ENCODE measurements at places on chromosomes 11 and 22.

- DNase-seq: no peak
These were observed 42.2 kb downstream of the USP28 start for GRCh38 chr11:113833151-113833550.

- DNase-seq: peak; percentile 10
These were observed 25.6 kb downstream of the OR2AG2 start for GRCh38 chr11:6746086-6746618.

DNA sequence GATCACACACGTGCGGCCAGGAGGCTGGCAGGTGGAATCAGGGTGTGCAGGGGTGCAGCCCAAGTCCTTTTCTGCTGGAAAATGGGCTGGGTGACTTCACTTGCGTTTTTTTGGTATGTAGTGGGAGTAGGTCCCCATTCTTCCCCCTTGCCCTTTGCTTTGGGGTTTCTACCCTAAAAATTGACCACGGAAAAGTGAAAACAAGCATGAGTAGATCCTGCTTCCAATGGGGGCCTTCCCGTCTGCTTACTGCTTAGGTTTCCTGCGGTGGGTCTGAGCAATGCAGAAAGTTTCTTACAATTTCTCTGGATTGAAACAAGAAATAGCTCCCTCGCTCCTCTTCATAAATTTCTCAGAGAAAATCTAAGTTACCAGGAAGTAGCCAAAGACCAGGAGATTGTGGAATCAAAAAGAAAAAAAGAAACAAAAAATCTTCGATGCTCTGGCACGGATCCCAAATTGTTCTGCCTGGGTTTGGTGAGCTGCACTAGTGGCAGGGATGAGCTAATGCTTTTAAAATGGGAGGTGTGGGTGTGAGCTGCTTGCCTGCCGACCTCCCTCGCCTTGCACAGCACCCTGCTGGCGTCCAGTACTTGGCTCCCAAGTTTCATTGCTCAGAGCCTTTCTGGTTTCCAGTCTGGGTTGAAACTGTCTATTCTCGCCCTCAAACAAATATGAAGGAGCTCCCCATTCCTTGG is 2.4 kb downstream of the TIMP3 start:
- DNase-seq: peak; percentile 56

DNA sequence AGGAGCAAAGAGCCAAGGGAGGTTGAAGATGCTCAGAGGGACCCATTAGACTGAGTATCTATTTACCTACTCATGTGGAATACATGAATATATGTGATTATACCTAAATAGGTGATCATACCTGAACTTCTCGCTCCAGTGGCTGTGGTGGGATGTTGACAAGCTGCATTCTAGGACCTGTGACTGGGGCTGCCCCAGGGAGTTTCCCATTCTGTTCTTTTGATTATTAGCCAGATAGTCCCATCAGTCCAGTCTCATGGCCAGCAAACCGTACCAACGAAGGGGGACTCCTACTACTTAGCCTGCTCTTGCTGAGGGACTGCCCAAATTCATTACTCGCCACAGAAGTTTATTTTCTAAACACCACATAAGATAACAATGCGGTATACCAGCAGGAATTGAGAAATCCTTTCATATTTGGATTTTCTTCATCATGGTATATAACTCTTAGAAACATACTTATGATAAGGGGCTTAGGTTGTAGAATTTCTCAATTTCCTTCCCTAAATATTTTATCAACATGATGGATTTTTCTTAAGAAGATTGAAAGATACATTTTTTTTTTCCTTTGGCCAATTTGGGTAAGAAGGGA is 273.9 kb downstream of the NTM start:
- no peak for DNase-seq

- no peak for DNase-seq
These were observed 47.0 kb downstream of the SBF2 start for GRCh38 chr11:10247011-10247410.

DNA sequence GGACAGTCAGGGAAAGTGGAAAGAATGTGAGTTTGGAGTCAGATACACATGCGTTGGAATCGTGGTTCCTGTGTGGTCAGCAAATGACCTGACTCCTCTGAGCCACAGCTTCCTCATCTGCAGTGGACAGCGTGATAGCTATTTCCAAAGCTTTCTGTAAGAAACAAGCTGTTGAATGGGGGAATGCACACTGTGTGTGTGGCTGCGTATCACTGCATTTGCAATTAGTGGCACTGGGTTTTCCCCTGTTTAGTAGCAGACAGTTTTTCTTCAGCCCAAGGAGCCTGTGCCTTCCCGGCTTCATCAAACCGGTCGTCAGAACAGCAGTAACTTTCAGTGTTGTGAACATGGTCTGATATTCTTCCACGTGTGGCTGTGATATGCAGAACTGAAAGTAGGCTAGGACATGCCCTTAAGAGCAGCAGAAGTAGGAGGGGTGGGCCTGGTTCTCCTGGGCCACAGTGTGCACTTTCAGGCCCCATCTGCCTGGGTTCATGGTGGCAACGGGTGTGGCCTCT is 121.5 kb downstream of the RRAS2 start:
- DNase-seq: no peak

DNA sequence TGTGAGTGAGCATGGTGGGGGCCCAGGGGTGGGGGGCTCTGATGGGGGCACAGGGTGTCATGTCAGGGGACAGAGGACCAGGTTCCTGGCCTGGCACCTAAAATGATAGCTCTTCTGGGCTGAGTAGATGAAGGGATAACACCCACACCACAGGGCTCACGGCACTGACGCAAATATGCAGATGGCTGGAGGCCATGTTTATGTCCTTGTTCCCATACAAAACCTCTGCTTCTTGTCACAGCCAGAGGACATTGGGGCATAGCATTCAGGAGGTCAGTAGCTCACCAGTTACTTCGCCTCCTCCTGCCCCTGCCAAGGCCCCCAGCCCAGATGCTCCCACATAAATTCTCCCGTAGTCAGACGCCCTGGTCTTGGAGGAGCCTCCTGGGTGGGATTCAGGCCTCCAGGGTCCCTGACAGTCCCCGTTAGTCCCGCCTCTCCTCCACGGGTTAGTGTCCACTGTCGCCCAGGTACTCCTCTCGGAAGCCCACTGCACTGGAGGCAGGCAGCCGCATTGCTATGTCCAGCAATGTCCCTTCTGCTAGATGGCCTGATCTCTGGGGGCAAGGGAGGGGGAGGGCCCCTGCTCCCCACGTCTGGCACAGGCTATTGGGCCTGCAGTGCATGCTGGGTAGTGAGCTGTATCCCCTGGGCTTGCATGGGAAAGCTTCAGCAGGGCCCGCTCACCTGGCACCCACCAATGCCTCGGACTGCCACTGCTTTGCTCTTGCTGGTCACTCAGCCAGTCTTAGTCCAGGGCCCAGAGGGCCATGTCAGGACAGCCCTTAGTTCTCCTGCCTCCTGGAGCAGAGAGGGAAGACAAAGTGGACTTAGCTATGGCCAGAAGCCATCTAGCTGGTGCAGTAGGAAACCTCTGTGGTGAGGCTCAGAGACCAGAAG is 75.6 kb upstream of the MYOD1 start:
- DNase-seq: peak; percentile 3

GRCh38 chr11:110293389-110293788 is 3.0 kb downstream of the RDX start:
- DNase-seq: no peak

DNA sequence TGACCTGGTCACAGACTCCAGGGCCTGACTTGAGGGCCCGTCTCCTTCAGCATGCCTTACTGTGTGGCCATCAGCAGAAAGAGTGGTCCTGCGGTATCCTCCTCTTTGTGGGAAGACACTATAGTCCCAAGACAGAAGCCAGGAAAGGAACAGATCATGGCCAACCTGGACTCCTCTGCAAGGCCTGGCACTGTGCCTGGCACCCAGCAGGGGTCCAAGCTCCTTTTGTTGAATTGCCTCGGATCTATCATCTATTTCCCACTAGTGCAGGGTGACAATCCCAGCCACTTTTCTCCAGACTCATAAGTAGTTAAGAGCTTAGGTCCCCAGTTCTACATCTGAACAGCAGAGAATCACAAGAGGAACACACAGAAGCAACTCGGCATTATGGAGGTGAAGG is 27.0 kb downstream of the DSCAML1 start:
- DNase-seq: no peak

- peak; percentile 18 for DNase-seq
These were observed 533 bp downstream of the SERGEF start for GRCh38 chr11:18012122-18012905.

GRCh38 chr11:131827430-131827829 is 457.0 kb downstream of the NTM start:
- no peak for DNase-seq

DNA sequence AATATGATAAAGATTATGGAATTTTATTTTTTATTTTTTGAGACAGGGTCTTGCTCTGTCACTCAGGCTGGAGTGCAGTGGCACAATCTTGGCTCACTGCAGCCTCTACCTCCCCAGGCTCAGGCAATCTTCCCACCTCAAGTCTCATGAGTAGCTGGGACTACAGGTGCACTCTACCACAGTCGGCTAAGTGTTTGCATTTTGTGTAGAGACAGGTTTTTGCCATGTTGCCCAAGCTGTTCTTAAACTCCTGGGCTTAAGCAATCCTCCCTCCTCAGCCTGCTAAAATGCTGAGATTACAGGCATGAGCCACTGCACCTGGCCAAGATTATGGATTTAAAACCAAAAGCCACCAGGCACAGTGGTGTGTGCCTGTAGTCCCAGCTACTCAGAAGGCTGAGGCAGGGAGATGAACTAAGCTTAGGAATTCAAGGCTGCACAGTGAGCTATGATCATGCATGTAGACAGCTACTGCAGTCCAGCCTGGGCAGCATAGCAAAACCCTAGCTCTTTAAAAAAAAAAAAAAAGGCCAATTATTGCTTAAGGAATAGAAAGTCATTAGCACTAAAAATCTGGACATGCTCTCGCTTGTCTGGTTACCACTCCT is 20.2 kb upstream of the CCND1 start:
- no peak for DNase-seq

- no peak for DNase-seq
These were observed 36.0 kb upstream of the L3MBTL2 start for GRCh38 chr22:41169157-41169556.

DNA sequence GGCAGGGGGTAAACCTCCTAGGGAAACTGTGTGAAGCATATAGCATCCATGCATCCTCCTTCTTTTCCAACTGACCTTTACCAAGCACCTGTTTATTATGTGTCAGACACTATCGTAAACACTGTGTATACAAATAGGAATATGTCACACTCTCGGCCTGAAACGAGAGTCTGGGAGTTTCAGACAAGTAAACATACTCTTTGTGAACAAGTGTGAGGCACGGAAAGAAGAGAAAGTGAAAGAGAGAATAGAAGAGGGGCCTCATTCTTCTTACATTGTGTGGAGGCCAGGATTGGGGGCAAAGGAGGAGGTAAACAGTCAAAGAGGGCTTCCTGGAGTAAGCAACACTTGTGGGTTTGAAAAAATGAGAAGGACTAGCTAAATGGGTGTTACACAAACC is 16.4 kb downstream of the CSNK2A3 start:
- no peak for DNase-seq

DNA sequence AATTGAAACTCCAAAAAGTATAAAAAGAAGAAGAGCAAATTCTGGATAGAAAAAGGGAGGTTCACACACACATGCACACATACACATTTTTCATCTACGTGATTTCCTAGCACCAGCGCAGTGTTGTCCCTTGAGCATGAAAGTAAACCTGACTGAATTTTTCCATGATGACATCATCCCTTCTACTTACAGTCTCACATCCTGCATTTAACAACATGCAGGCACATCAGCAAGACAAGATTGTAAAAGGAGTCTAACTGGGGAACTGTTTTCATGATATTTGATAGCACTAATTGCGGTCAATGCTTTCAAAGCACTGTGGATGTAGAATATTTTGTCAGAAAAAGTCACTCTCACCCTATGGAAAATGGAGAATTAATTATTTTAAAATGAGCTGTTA is 36.6 kb downstream of the GAS2 start:
- DNase-seq: peak; percentile 12

- no peak for DNase-seq
These were observed 5.9 kb downstream of the RNH1 start for GRCh38 chr11:501001-501682.

GRCh38 chr11:134751766-134752165 is 339.7 kb upstream of the B3GAT1 start:
- no peak for DNase-seq

- DNase-seq: no peak
These were observed 81.6 kb downstream of the MYEOV start for GRCh38 chr11:69375316-69376154.

GRCh38 chr11:133024301-133024700 is 508.0 kb downstream of the OPCML start:
- no peak for DNase-seq

- DNase-seq: no peak
These were observed 67.1 kb downstream of the PIWIL3 start for GRCh38 chr22:24707470-24707801.

DNA sequence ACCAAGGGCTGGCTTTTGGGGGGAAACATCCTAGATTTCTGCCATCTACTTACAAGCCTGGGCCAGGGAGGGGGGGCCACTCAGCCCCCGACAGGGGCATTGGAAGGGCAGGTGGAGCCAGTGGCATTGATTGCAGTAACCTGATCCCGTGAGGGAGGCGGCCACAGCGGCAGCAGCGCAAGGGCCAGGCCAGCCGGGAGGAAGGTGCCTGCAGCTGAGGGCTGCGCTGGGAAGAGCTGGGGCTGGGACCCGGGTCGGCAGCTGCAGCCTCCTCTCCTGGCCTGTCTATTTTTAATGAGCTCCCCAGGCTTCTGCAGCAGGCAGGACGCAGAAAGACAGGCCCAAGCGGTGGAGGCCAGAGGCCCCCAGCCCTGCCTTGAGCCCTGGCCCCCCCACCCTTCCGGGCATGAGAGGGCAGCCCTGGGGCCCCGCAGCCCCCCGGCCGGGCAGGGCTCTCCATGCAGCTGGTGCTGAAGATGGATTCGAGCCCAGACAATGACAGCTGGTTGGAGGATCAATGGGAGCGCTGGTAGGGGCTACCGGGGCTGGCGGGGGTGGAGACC is 10.6 kb downstream of the FREY1 start:
- DNase-seq: no peak

DNA sequence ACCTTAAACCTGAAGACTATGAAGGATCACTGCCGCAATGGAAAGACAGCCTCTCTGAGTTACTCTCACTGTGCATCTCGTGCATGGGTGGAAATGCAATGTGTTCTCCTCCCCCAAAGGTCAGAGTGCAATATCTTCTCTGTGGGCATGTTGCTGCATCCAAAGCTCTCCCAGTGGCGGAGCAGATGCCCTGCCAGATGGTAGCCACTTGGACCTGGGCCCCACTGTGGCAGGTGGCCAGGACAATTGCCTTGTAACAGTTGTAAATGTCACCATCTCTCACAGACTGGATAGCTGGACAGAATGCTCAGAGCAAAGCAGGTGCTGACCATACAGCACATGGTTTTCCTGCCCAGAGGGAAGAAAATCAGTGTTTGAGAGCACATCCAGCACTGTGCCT is 542.0 kb downstream of the FAM181B start:
- DNase-seq: no peak

- DNase-seq: no peak
These were observed 69.3 kb downstream of the KCNC1 start for GRCh38 chr11:17803754-17804334.

GRCh38 chr11:4076774-4077173 is 17.8 kb upstream of the RRM1 start:
- DNase-seq: no peak

DNA sequence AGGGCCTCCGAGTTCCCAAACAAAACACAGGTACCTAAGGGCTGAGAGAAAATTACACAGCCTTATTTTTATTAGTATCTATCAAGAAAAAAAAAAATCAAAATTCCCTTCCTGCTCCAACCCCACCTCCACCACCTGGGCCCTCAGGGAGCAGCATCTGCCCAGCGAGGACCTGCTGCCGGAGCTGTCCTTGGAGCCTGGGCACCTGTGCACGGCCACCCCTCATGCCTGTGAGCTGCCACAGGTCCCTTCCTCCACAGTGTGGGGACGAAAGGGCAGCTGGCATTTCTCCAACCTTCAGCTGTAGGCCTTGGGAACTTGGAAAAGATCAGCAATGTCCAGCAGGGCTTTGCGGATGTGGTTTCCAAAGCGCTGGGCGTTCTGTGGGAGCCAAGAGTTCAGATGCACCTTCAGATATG is 6.3 kb upstream of the SYCE3 start:
- no peak for DNase-seq

Data from fibroblast of villous mesenchyme (primary cell).